ENCODE measurements at places on chromosomes 6 and 20.

- DNase-seq = no peak
Measured at GRCh38 chr20:49291200-49291599, 13.3 kb upstream of the ZNFX1 start.

- no peak for DNase-seq
Measured at GRCh38 chr20:63420359-63421093, 51.9 kb downstream of the KCNQ2 start.

DNA sequence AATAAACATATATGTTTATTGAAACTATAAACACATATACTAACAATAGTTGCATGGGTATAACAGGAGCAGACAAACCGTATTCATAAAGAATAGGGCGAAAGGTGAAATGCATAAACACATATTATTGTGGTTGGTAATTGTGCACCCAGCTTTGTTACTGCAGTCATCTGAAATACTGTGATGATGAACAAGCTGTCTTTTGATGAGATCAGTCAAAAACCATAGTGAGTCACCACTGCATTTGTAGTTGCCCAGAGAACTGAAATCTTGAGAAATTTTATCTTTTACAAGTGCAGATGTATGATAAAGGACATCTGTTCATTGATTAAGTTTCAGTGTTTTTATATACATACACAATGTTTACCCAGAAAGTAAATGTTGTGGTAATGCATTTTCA lies 133.7 kb downstream of the MYO6 start:
- no peak for DNase-seq

- no peak for DNase-seq
Measured at GRCh38 chr6:38241200-38241871, 398.4 kb downstream of the BTBD9 start.

DNA sequence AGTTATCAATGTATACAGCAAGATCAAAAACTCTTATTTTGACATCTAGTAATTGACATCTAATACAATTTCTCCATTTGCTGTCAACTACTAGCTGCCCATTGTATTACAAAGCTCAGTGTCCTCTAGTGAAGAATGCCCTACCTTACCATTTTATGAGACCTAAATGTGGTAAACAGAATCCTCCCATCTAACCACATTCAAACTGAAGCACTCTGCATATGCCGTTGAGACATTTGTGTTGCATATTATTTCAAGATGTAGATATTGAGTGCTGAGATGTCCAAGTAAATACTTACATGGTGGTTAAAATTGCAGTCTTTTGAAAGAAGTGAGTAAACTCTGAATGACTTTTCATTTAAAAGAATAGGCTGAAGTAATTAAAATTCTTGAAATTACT lies 597 bp upstream of the GLYATL3 start:
- DNase-seq = no peak

DNA sequence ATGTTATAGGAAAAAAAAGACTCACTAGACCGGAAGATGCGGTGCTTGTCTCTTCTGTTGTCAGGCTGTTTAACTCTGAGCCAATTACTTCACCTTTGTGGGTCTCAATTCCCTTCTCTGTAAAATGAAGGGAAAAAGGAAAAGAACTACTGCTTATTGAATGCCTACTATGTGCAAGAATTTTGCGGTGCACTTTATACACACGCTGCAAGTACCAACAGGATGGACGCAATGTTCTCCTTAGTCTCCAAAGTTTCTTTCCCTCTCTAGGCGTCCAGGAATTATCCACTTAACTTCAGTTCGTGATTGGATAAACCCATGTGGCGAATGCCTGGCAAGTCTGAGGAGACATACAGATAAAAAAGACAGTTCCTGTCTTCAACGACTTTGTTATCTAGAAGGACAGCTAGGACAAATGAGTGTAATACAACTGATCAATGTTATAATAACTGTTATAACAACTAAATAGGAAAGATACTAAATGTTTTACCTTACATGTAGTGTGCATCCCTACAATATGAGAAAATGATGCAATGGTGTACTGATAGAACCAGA lies 69.0 kb upstream of the JARID2 start:
- no peak for DNase-seq

- no peak for DNase-seq
Measured at GRCh38 chr6:168385037-168385759, 55.8 kb upstream of the SMOC2 start.

DNA sequence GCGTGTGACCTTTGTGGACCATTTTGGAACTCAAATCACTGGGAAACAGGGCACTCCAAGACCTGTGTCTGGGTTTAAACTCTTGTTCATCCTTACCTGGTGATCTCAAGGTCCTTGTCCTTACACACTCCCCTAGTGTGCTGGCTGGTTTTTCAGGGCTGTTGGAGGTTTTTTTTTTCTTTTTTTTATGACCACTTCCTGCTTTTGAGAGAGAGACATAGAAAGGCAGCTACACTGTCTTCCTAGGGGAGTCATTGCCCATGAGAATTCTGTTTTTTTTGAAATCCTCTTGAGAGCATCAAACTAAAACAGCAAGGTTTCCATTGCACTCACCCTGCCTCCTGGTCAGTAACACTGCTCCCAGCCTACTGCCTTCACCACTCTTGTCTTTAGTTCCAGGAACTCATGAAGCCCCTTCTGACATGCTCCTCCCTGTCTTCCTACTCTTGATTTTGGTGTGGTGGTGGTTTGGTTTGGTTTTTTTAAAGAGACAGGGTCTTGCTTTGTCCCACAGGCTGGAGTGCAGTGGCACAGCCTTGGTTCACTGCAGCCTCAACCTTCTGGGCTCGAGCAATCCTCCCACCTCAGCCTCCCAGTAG lies 28.6 kb downstream of the PRPH2 start:
- no peak for DNase-seq

DNA sequence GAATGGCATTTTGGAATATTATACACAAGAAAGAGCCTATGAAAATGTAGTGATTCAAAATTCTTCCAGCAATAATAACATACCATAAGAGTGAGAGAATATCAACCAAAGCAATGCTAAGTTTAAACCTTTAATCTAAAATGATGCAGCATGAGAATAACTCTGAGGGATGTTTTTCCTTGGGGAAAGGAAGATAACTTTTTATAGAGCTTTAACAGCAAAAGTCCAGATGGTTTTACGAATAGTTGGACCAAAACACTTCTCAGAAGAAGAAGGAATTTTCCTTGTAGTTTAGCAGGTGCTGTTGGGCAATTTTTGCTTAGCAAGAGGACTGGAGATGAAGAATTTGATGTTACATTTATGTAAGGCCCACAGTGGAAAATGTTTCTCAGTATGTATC lies 1503.2 kb downstream of the HACE1 start:
- DNase-seq = no peak

- peak; percentile 2 for DNase-seq
Measured at GRCh38 chr6:54267798-54268197, 40.4 kb upstream of the TINAG start.

DNA sequence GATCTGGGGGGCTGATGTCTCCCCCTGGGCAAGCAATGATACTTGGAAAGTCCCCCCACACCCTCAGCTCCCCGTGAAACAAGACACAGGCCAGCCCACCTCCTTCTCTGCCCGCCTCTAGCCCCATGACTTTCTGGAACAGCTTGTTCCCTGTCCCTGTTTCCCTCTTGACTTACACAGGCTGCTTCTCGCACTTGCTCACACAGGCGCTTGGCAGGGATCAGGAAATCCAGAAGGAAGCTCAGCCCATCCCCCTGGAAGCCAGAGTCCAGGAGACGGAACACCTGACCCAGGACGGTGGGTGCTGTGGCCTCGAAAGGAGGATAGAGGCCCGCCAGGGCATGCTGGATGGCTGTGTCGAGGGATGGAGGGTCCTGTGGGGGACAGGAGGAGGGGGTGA lies 14.8 kb downstream of the KIAA1755 start:
- DNase-seq = no peak

DNA sequence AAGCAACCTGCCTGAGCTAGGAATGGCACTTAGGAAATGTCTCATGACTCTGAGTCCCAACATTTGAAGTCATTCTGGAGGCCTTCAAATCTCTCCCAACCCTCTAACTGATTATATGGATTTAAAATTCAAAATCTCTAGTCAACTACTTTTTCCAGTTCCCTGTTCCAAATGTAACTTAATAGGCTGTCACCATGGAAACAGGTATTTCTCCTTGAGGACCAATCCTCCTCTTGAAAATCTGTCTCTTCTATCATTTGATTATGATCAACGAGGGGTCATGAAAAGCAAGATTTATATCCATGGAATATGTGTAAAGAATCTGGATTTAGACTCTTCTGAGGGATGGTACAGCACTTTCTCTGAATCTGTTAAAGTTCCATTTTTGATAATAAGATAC lies 127.3 kb upstream of the DTNBP1 start:
- DNase-seq = no peak
